ENCODE measurements at places on chromosomes 7 and 10. TPM values are rescaled to one million over a fixed set of nuclear protein-coding genes. Genes with fewer than 3 reads are reported as not detected.

The CRYGN gene
- polyA plus RNA-seq = not detected

GRCh38 chr10:1266033-1266802, 210.0 kb downstream of the WDR37 start:
- DNase-seq = no peak

The LRIT1 gene
- polyA plus RNA-seq = not detected

DNA sequence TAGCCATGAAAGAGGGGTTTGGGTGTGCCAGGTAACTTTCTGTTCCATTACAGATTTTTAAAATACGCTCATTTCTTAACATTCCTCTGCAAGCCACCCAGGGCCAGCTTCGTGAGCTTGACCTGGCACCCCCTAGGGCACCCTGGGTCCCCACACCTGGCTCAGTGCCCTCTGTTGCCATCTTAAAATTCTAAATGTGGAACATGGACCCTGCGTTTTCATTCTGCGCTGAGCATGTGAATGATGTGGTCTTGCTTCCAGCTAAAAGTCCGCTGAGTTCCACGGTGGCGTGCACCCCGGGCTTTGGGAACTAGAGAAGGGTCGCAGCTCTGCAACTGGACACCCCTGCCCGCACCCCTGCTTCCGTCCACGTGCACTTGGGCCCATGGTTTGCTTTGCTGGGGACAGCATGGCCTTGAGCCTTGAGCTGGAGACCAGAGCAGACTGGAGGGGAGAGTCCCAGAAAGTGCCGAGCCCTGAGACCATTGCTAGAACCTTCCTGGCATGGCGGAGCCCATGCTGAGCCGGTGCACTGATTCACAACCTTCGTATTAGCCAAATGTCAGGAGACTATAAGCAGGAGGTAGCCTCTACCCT, 91.1 kb downstream of the RGS10 start:
- DNase-seq = no peak

- DNase-seq = peak; percentile 42
Observed at GRCh38 chr10:92240289-92241157, 50.4 kb downstream of the CPEB3 start.

The CNTNAP2 gene
- polyA plus RNA-seq = 0.94 TPM

GRCh38 chr7:151121380-151122170, 35.3 kb downstream of the AGAP3 start:
- no peak for DNase-seq

- no peak for DNase-seq
Observed at GRCh38 chr7:5580714-5581395, 157.2 kb upstream of the TNRC18 start.

The TLL2 gene
- polyA plus RNA-seq = not detected

- no peak for DNase-seq
Observed at GRCh38 chr7:70325509-70326101, 727.3 kb downstream of the AUTS2 start.

GRCh38 chr7:35537067-35538023, 157.6 kb downstream of the HERPUD2 start:
- DNase-seq = peak; percentile 75

- no peak for DNase-seq
Observed at GRCh38 chr10:117980216-117980615, 66.5 kb downstream of the RAB11FIP2 start.

DNA sequence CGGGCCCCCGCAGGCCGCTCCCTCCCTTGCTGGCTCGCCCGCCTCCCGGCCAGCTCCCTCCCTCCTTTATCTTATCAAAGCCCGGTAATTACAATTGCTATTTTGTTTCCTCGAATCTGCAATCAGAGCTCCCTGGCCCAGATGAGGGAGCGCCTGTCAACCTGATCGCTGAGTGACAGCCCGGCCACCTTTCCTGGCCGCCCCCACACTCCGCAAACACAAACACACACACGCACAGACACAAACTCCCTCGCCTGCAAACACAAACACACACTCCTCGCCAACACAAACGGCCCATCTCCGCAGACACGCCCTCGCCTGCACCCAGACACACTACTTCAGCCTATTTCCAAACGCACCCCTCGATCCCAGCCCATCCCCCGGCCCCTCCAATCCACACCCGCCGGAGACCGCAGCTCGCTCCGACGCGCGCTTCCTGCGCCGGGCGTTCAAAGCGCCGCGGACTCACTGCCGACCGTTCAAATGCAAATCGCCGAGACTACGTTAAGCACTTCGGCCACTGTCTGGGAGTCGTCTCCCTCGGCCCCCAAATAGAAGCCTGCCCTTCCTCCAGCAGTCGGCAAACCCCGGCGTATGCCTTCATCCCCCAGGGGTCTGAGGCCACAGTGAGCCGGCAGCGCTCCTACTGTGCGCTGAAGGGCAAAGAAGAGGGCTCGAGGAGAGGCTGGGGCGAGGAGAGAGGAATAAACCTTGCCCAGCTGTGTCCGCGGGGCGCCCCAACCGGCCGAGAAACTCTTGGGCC, 3.0 kb upstream of the FGF8 start:
- DNase-seq = peak; percentile 12

The VSTM4 gene
- 0.03 TPM for polyA plus RNA-seq

The KCP gene
- polyA plus RNA-seq = 0.16 TPM

The EMX2 gene
- polyA plus RNA-seq = not detected

The GPRIN2 gene
- not detected for polyA plus RNA-seq

The COMTD1 gene
- 27.5 TPM for polyA plus RNA-seq

- no peak for DNase-seq
Observed at GRCh38 chr10:82668221-82668895, 793.4 kb downstream of the NRG3 start.

DNA sequence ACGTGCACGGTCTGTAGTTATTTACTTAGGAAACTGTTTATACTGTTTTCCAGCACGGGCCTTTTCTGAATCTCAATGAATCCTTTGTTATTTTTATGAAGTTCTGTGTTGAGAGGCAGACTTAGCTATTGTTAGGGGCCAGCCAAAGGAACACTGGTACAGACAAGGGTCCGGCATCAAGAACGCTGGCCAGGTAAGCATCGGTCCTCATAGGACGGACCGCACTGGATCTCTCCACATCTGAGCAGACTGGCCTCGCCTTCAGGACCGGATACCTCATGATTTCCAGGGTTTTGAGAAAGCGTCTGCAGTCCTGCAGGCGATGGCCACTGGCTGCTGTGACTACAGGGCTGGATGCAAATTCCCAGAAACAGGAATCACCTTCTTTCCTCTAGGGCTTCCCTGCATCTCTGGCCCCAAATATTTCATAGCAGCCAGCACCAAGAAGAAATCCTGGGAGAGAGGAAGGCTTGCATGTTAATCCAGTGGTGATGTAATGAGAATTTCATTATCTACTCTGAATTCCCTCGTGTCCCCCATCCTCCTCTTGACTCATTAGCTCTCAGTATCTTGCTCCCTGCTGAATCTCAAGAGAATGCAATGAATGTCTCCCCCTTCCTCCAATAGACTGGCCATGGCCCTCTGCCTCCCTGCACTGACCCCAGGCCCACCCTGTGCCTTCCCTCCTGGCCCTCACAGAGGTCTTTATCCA, 325.4 kb upstream of the NPVF start:
- DNase-seq = no peak

The HHEX gene
- 7.3 TPM for polyA plus RNA-seq

DNA sequence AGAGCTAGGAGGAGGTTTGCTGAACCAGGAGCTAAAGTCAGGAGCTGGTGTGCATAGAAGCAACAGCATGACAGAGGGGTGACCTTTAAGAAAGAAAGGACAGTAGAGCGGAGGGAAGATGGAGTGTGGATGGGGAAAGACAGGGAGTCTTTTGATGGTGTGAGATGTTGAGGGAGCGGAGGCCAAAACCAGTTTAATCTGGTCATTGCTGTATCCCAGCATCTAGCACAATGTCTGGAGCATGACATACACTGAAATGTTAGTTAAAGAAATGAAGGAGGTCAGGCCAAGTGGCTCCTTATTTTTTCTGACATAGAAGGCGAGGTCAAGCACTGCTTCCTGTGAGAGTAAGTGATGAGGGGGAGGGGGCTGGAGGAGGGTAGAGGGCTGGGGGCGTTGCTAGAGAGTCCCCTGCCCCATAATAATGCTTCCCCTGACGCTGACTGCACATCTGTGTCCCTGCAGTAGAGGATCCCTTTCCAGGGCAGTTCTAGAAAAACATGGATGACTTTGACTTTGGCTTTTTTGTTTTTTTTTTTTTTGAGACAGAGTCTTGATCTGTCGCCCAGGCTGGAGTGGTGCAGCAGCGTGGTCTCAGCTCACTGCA, 70.2 kb downstream of the ZNF467 start:
- no peak for DNase-seq

The APBB1IP gene
- polyA plus RNA-seq = 83.5 TPM

- DNase-seq = no peak
Observed at GRCh38 chr7:128796327-128796726, 4.6 kb downstream of the CCDC136 start.

- no peak for DNase-seq
Observed at GRCh38 chr10:13184730-13185514, 23.6 kb downstream of the MCM10 start.

DNA sequence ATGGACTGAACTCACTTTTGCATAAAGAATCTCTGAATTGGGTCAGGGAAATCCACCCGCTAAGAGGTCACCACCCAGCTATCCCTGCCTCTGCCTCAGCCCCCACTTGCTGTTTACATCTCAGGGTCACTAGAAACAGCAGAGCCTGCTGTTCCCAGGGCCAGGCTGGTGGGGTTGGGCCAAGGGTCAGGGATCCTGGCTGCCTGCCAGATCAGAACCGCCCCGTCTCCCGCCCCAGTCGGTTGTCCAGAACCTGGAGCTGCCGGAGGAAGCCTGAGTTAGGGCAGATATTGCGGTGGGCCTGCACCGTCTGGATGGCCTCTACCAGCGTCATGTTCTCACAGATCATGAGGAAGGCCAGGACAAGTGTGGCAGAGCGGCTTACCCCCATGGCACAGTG, 17.0 kb upstream of the SAMD8 start:
- DNase-seq = no peak

- peak; percentile 60 for DNase-seq
Observed at GRCh38 chr7:95434557-95435421, at the start of gene PON2. TSS of gene PON2 (minus strand) at chr7:95435028. CDS start at chr7:95434951, 77 bp downstream.

- no peak for DNase-seq
Observed at GRCh38 chr10:131708225-131708880, 192.5 kb upstream of the PPP2R2D start.

DNA sequence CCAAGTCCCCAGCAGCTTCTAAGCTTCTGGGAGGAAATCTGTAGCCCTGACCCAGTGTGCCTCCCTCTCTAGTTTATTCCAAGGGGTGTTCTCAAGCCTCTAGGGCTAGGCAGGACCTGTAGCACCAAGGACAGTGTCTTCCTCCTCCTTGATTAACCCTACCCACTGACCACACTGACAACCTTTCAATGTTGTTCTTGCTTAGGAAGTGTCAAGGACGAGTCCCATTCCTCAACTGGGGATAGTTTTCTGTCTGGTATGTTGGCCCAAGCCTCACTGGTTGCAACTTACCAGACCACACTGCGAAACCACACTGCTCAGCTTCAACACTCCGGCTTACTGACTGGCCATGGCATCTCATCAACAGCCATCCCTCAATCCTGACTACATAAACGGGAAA, 100.0 kb downstream of the RNF216 start:
- no peak for DNase-seq

DNA sequence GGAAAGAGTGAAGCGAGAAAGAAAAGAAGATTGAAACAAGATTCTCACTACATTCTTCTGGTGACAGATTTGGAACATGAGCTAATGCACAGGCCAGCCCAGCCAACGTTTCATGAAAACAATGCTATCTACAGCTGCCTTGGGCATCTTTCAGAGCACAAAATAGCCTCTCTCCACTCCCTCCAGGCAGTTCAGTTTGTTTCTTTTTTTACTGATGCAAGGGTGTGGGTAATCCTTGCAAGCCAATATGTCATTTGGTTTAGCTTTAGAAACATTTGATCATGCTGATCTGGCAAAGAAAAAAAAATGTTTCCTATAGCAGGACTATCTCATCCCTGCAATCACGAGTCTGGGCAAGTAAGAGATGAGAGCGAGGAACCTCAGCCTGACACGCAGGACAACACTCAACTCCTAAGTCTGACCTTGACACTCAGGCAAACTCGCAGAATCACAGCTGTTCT, 35.9 kb downstream of the SVIL start:
- no peak for DNase-seq

DNA sequence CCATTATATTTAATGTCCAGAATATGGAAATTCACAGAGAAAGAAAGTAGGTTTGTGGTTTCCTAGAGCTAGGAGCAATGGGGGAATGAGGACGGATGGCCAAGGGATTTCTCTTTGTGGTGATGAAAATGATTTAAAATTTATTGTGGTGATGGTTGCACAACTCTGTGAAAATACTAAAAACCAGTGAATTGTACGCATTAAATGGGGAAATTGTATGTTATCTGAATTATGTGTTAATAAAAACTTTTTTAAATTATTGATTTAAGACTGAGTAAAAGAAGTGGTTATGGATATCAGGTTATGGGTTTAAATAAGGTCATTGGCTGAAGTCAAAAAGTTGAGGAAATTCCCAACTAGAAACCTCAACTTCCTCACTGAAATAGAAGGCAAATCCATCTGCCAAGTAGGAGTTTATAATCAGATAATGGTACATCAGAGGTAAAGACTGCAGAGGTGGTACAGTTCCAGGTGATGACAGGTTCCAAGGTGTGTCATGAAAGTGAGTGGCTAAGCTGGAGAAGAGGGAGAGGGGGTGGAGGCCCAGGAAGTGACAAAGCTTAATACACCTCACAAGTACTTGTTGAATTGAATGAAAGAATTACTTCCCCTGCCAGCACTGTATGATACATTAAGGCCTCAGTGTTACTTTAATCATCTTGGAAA, 68.9 kb upstream of the CCDC71L start:
- no peak for DNase-seq

- no peak for DNase-seq
Observed at GRCh38 chr7:94338921-94339371, 55.7 kb upstream of the COL1A2 start.

DNA sequence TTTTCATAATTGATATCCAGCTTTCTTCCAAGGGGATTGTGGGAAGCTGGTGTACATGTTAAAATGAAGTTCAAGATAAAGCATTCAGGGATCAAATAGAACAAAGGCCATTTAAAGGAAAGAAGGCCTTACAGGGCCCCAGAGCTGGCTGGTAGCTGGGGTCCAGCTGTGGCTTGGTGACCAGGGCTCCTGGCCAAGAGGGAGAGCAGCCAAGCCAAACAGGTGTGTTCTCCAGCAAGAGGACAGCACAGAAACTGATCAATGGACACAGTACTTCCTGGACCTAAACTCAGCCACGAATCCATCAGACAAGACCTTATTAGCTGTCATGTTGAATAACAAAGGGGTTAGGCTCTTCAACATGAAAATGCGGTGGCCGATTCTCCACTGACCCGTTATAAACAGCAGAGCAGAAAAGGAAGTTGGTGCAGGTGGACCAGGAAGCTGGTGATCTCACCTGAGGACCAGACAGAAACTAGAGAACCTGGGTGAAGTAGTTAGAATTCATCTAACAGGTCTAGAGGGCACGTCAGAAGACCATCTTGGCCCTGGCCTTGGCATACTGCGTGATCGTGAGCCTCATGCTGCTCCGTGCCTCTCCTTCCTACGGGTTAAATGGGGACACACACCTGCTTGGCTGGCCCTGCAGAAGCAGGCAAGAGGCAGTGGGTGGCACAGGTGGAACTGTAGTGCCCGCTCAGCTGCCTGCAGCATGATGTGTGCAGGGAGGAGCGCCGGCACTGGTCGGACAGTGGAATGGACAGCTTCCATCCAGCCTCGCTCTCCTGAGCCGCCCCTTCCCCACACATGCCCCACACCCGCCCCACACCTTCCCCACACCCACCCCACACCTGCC, 53.8 kb downstream of the PARP12 start:
- DNase-seq = no peak

All from immature natural killer cell (primary cell).